HuH-7 (cell line): ENCODE measurements at places on chromosomes 13 and 19.

GRCh38 chr13:80665792-80666333 is 324.9 kb upstream of the SPRY2 start:
- DNase-seq = no peak

DNA sequence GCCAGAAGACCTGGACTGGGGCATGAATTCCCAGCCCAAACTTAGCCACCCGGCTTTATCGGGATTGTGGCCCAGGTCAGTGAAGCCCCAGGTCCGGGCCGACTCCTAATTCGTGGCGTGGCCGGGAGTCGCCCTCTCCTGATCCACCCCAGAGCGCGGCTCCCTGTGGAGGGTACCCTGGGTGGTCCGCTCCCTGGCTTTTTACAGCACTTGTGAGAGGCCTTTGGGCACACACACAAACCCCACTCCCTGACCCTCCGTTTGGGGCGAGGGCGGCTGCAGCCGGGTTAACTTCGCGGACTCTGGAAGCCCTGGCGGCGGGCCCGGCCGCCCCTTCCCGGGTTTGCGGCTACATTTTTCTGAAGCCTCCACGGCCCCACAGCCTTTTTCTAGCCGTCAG is 56.4 kb downstream of the ZNF568 start:
- DNase-seq = no peak

DNA sequence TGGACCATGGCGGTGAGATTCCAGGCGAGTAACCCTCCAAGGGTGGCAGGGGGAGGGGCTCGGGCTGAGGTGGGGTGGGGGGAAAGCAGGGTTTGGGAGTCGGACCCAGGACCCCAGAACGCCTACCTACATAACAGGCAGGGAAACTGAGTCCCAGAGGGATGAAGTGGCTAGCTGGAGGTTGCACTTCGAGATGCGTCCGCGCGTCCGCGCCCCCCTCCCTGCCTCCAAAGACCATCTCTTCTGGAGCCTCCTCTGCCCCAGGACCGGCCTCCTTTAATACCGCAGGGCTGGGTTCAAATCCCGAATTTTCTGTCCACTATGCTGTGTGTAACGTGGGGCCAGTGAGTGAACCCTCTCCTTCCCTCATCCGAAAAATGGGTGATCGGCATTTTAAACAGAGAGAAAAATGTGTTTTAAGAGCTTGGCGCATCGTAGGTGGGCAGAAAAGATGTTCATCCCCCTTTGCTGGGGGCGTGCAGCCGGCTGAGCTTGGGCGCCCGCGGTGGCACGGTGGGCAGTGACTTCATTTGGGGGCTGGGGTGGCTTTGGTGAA is 13.8 kb downstream of the TJP3 start:
- no peak for DNase-seq

- DNase-seq = no peak
Observed at GRCh38 chr13:51249255-51249654, 27.1 kb downstream of the FAM124A start.

DNA sequence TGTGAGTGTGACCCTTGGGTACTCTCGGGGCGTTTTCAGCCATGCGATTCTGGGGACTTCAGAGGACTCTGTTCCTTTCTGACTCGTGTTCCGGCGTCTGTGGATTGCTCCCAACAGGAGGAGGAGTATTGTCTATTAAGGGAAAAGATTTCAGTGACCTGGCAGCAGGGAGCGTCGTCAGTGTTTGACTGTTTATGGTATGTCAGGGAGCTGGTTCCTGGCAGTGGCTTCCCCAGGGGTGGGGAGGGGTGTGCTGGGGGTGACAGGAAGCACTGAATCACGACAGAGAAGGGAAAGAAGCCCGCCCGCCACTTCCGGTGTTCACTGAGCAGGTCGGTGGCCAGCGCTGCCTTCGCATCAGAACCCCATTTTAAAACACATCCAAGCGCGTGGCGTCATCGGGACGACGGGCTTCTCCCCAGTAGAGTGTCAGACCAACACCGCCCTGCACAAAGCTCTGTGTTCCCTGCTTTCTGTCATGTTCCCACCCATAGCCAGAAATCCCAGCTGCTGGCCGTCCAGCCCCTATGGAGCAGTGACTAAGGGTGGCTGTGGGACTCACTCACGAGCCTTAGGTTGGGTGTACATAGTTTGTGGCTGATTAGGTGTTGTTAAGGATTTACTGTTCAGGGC is 33.8 kb downstream of the COL4A2 start:
- DNase-seq = no peak

DNA sequence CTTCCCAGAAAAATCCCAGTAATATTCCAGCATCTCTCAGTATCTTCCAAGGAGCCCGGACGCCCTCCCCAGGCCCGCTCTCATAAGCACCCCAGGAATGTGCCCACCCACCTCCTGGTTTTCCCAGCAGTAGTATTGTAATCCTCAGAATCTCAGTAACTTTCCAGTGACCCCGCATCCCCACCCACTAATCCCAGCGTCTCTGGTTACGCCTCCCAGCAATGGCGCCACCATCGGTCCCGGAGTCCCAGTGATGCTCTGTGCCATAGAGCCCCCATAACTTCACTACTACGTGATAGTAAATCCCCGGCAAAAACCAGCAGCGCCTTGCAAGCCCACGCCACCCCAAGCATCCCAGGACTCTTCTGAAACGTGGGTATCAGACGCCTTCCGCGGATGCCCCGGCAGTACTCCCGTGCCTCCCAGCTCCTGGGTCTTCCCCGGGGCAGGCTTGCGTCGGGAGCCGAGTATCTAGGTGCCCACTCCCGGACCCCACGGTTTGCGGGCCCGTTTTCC is 928 bp upstream of the PNPLA6 start:
- DNase-seq = peak; percentile 94

GRCh38 chr13:37791699-37792098 is 77.9 kb downstream of the TRPC4 start:
- DNase-seq = no peak

GRCh38 chr19:2436926-2437325 is 9.5 kb upstream of the TIMM13 start:
- no peak for DNase-seq

DNA sequence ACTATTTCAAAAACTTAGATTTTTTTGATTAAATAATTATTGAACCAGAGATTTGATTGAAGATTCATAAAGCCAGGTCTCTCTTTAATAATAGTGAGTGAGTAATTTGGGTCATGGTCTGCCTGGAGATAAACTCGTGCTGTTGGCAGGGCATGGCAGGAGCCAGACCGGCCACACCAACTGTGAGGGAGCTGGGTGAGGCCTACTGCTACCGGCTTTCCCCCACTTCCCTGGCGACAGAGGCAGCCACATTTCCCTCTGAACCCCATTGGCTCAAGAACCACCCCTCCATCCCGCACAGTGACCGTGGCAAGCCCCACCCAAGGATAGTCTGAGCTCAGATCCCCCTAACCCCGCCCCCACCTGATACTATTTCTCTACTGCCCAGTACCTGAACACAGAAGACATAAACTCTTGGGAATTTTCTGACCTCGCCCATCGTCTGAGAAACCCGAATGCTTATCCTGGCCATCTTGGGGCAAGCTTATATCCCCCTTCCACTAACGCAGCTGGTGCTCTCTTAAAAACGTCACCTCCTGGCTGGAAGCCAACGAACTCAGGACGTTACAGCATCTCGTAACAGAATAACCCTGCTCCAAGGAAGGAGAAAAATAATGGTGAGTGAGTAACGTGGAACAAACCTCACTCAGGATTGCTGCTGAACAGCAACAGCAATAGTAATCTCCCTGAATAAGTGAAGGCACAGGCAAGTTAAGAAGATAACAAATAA is 627.6 kb upstream of the PCDH9 start:
- no peak for DNase-seq

GRCh38 chr13:47250146-47250545 is 353.3 kb upstream of the HTR2A start:
- DNase-seq = no peak

GRCh38 chr13:40445557-40445990 is 220.9 kb downstream of the FOXO1 start:
- DNase-seq = no peak

GRCh38 chr13:40637643-40638042 is 28.8 kb downstream of the FOXO1 start:
- peak; percentile 15 for DNase-seq

DNA sequence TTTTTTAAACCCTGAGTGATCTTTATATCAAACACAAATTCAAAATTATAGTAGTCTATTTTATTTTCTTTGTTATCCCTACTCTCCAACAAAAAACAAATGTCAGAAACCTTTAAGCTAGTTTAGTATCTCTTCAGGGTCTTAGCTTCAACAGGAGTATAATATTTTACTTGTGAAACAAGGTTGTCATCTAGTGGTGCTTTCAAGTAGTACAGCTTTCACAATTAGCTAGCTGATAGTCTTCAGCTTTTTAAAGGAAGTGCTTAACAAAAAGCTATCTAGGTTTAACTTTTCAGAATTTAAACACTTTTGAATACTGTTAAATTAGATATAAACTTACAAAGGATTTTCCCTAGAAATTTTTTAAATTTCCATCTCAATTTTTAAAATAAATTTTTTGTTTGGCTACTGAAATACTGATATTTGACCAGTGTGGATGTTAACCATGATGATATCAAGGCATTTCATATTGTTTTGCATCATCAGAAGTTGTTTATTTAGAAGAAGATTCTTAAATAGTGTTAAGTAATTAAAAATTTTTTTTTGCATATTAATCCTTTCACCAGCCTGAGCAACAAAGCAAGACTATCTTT is 34.2 kb downstream of the TDRD3 start:
- no peak for DNase-seq

DNA sequence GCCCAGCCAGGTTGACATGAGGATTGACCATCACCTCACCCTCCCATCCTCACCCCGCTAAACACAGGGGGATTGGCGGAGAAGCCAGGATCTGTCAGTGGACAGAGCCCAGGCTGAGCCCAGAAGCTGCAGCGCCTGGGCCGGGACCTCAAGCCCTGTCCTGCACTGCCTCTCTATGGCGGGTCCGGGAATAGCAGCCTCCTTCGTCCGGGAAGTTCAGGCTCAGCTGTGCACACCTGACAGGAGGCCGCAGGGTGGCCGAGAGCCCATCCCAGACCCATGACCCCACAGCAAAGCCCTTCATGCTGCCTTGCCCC is 67.8 kb downstream of the SPACA7 start:
- peak; percentile 85 for DNase-seq

GRCh38 chr13:60146471-60146870 is 17.3 kb downstream of the DIAPH3 start:
- DNase-seq = no peak

DNA sequence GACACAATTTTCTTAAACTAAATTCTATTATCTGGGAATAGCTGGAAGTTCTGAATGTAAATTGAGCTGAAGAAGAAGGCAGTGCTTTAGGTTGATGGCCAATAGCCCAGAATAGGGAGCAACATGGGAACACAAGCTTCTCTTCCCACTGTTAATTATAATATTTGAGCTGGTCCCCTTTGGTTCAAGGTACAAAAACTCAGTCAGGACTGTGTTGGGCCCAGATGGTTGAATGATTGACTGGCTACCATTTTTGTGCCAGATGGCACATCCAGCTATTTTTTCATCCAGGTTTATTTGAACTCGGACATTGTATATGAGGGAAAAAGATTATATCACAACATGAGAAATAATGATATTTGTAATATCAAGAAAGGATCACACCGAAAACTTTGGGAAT is 458.9 kb downstream of the SLITRK1 start:
- DNase-seq = no peak

GRCh38 chr19:35089554-35089953 is 26.1 kb upstream of the FXYD3 start:
- no peak for DNase-seq

GRCh38 chr13:60398907-60399589 is 2.0 kb downstream of the TDRD3 start:
- DNase-seq = no peak

DNA sequence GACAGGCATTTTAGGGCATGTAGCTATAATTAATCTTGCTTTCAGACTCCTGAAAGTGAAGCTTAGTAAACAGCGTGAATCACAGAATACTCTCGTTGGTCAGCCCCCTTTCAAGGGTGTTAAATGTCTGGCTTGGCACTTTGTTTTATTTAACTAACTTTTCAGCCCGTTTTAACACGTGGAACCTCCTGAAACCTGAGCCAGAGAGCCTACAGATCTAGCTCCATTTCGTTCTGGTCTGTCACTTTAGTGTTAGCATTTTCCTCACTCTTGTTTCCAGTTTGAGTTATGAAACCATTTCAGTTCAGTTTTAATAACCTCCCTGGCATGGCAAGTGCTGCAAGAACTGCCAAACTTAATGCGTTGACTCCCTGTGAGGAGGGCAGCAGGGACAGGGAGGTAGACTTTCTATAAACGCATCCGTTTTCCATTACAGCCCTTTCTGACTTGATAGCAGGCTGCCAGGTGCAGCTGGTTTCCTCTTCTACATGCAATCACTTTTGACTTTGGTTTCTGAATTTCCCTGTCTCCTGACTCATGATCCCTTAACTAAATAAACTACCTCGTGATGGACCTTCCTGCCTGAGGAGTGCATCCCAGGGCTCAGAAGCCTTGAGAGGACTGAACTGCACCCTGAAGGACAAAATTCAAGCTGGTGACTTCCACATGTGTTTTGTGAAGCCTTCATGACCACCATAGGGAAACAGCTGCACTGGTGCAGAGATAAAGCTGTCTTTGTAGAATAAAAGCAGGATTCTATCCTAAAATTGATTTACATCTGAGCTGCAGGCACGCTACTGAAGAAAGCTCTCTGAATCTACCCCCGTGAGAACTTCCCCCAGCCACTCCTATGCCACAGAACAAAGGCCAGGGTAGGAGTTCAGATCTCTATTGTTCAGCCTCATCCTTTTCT is 192.6 kb downstream of the DLEU7 start:
- no peak for DNase-seq

GRCh38 chr19:33904681-33905080 is 108.0 kb downstream of the KCTD15 start:
- no peak for DNase-seq

DNA sequence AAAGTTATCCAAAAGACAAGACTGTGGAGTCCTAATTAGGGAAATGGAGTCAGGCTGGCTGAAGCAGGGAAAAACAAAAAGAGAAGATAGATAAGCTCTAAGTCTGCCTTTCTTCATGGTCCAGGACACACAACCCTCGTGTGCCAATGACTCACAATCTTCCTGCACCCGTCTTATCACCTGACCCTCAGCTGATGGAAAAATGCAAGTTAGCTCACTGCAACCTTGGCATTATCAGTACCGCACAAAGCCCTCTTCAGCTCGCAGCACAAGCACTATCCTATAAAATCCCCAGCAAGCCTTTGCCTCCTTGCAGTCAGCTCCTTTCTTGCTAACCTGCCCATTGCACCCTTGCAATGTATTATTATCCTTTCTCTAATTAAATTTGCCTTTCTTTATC is 4.3 kb downstream of the OR7A5 start:
- no peak for DNase-seq

GRCh38 chr13:43665388-43665787 is 121.4 kb downstream of the ENOX1 start:
- DNase-seq = no peak

- no peak for DNase-seq
Observed at GRCh38 chr19:4577020-4577782, 17.7 kb upstream of the SEMA6B start.

DNA sequence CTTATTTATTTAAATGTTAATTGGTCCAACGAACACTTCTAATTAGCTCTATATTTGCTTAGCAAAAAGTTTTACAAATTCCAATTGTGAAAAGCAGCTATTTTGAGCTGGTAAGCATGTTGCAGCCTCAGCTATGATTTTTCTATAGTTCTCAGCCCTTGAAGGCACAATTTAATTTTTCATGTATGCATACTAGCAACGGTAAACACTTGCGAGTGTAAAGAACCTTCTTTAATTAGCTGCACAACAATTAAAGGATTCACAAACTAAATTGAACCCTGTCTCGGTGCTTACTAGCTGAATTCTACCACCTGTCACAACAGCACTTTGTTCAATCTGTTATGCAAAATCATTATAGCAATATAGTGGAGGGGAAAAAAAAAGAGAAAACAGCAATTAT is 29.8 kb downstream of the ZNF536 start:
- DNase-seq = no peak
